Nucleus accumbens (tissue), 56 donors: ENCODE measurements at places on chromosomes 13 and 19.

- DNase-seq, result no peak
These were observed 71.3 kb downstream of the KLF12 start for GRCh38 chr13:74062933-74063332.

DNA sequence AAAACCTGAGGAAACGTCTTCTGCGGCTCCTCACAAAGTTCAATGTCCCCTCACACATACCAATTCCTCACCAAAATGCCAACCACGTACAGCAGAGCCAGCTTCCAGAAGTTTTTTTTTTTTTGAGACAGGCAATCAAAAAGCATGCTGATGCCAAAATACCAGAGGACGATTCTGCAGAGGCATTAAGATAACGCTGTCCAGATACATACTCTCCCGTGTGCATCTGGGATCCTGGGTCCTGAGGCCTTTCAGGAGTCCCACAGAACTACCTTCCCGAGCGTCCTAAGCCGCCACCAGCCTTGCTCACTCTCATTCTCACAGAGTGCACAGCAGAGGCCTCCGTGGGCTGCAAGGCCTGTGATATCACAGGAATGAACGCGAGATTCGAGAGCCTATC is 5.0 kb downstream of the DCUN1D2 start:
- no peak for DNase-seq

- DNase-seq, result no peak
These were observed 28.9 kb downstream of the SMIM24 start for GRCh38 chr19:3451451-3451866.

GRCh38 chr13:70729369-70729768 is 621.1 kb upstream of the KLHL1 start:
- DNase-seq, result no peak

GRCh38 chr13:33316890-33317289 is 31.3 kb upstream of the STARD13 start:
- no peak for DNase-seq

DNA sequence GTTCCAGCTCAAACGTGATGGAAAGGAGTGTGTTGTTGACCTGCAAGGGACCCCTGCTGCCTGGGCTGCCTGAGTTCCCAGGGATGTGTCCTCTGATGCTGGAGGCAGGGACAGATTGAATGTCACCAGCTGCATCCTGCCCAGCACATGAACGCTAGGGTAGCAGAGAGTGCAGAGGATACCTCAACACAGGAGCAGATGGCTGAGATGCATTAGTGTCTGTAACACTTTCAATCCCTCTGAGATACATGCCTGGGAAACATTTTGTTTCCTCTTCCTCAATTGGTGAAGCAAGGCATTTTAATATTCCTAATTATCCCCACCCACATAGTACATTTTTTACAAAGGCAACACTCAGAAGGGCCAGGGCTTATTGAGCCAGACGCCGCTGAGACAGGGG is 106.4 kb upstream of the UBL3 start:
- DNase-seq, result no peak

- DNase-seq, result no peak
These were observed 8.9 kb downstream of the CACNG8 start for GRCh38 chr19:53971673-53972072.

GRCh38 chr13:66835040-66835628 is 395.0 kb downstream of the PCDH9 start:
- peak; percentile 79 for DNase-seq

- peak; percentile 19 for DNase-seq
These were observed 63.5 kb upstream of the SERP2 start for GRCh38 chr13:44309794-44310757.

- no peak for DNase-seq
These were observed 5.7 kb downstream of the PAK4 start for GRCh38 chr19:39131255-39131755.

DNA sequence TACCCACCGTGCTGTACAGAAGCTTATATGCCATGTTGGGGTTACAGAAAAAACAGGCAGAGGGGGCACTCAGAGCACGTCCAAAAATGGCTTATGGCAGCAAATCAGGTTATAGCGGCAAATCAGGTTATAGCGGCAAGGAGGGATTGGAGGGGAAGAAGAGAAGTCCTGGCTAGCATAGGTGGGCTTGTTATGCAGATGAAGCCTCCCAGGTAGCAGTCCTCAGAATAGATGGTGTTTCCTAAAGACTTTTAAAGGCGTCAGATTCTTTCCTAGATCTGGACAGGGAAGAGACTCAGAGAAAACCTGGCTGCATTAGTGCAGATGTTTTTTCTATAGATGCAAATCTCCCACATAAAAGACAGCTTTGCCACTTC is 19.8 kb upstream of the PLEKHF1 start:
- DNase-seq, result no peak

DNA sequence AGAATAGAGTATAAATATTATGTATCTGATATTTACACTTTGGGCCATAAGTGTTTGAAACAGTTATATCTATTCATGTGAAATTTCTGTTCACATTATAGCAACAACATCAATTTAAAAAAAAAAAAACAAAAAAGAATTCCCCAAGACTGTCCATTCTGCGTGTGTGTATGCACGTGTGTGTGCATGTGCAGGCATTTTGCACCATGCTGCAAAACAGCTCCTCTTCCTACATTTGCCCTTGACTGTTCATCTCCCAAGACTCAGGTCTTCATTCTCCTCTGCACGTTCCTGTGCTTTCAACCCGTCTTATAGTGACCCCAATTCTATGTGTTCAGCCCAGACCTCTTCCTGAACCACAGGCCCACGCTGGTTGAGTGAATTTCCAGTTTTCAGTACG is 149.4 kb downstream of the SHISA2 start:
- no peak for DNase-seq

DNA sequence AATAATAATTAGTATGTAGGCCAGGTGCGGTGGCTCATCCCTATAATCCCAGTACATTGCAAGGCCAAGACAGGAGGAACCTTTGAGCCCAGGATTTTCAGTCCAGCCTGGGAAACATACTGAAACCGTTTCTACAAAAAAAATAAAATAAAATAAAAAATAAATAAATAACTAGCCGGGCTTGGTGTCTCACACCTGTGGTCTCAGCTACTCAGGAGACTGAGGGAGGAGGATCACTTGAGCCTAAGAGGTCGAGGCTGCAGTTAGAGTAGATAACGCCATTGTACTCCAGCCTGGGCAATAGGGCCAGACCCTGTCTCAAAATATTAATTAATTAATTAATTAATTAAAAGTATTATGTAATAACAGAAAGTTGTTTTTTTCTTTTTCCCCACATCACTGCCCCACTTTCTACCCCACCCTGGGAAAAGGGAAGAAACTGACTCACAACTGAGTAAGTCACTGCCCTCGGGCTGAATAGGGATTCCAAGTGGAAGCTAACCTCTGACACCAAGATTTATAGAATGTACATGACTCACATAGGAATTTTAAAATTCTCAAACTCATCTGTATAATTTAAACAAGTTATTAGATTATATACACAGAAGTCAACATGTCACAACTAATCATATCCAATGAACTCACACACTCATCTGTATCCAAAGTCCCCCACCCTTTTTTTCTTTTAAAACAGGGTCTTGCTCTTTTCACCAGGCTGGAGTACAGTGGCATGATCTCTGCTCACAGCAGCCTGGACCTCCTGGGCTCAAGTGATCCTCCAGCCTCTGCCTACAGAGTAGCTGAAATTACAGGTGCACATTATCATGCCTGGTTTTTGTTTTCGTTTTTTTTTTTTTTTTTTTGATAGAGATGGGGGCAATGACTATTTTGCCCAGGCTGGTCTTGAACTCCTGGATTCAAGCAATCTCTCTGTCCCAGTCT is 12.5 kb downstream of the ZNF611 start:
- no peak for DNase-seq

DNA sequence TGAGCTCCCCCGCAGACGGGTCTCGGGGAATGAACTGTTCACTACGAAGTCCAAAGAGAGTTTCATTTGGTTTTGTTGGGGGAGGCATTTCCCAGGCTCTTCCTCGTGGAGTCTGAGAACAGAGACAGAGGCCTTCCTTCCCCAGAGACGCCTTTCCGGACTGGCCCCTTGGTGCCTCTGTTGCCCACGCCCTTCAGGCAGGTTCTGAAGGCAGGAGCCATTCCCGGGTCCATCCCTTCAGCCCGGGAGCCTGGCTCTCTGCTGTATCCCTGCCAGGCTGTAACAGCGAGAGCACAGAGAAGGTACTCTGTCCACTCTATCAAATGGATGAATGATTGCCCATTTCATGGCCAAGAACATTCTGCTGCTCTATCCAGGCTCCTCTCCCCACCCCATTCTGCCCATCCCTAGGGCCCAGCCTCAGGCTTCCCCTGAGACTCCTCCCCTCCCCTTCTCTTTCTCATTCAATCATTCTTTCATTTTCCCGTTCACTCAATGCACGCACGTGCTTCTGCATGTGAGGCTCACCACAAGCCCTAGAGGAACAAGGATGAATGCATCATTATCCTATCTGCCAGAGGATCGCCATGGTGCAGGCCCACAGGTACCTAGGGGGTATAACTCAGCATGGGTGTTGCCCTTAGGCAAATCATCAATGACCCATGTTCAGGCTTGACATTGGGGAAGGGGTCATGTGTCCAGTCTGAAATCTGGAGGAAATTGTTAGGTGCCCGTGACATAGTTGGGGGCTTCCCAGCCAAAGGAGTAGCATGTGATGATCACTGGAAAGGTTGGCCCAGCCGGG is 298.6 kb downstream of the ZNF536 start:
- DNase-seq, result no peak

- no peak for DNase-seq
These were observed 889.5 kb upstream of the SPRY2 start for GRCh38 chr13:81230386-81230785.
